IgD-negative memory B cell (primary cell): ENCODE measurements at places on chromosomes 11 and 22. TPM values are rescaled to one million over a fixed set of nuclear protein-coding genes. Genes with fewer than 3 reads are reported as not detected.

The CAVIN3 gene
- not detected for polyA plus RNA-seq

The TRIM48 gene
- not detected for polyA plus RNA-seq

The APOL5 gene
- not detected for polyA plus RNA-seq

The OSM gene
- polyA plus RNA-seq = 0.79 TPM

The RAG2 gene
- not detected for polyA plus RNA-seq

The SOX10 gene
- not detected for polyA plus RNA-seq

The MS4A6A gene
- polyA plus RNA-seq = 2.4 TPM

The RTN4RL2 gene
- 0.14 TPM for polyA plus RNA-seq

The APOBEC3A gene
- not detected for polyA plus RNA-seq

The DDTL gene
- polyA plus RNA-seq = 1.7 TPM

The VSIG2 gene
- polyA plus RNA-seq = not detected

The TALDO1 gene
- 246 TPM for polyA plus RNA-seq

The UPK2 gene
- not detected for polyA plus RNA-seq

The NOX4 gene
- polyA plus RNA-seq = not detected

The NNMT gene
- not detected for polyA plus RNA-seq

The MOGAT2 gene
- polyA plus RNA-seq = not detected

The OR4A16 gene
- not detected for polyA plus RNA-seq

The TPBGL gene
- polyA plus RNA-seq = not detected

The ALDH3B2 gene
- not detected for polyA plus RNA-seq

The TMEM121B gene
- polyA plus RNA-seq = not detected

The OR10D3 gene
- not detected for polyA plus RNA-seq

The SLC22A6 gene
- not detected for polyA plus RNA-seq

The GSTT2B gene
- not detected for polyA plus RNA-seq

The MRGPRE gene
- polyA plus RNA-seq = not detected

The ZBTB3 gene
- 5.0 TPM for polyA plus RNA-seq

The ALG8 gene
- polyA plus RNA-seq = 55.1 TPM

The BLID gene
- polyA plus RNA-seq = not detected

The PANX3 gene
- polyA plus RNA-seq = not detected
